ENCODE measurements at places on chromosomes 3 and 15. TPM values are rescaled to one million over a fixed set of nuclear protein-coding genes. Genes with fewer than 3 reads are reported as not detected.

GRCh38 chr15:88241060-88241459 lies 15.5 kb downstream of the NTRK3 start:
- peaks cover 35% of the 10 kb centered on the region for H3K27me3 ChIP-seq
- no peaks in the 10 kb centered on the region for H3K36me3 ChIP-seq
- H3K27ac ChIP-seq: no peak overlapping the region
- DNase-seq: no peak
- no peaks in the 10 kb centered on the region for H3K4me1 ChIP-seq
- no peak overlapping the region for H3K4me3 ChIP-seq

DNA sequence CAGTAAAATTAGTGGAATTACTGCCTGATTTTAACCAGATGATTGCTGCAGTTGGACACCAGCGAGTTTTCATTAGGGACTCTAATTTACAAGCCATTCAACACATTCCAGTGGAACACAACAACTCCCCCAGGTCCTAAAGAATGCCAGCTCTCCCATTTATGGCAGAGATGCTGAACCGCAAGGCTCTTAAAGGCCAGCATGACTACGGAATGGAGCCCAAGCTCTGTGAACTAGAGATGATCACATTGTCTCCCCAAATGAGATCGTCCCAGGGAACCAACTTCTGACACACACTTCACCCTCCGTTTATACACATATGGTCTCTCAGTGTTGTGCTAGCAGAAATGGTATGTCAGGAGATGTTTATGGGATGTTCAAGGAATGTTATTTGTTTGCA lies 446.2 kb upstream of the NR2F2 start:
- H3K27me3 ChIP-seq: no peaks in the 10 kb centered on the region
- no peak for DNase-seq
- peaks cover 12% of the 10 kb centered on the region for H3K4me1 ChIP-seq

GRCh38 chr3:171155122-171155700 lies 128.7 kb upstream of the SLC2A2 start:
- no peak for DNase-seq
- no peak overlapping the region for H3K4me3 ChIP-seq
- peaks cover 94% of the 10 kb centered on the region for H3K36me3 ChIP-seq
- no peaks in the 10 kb centered on the region for H3K4me1 ChIP-seq
- no peak overlapping the region for H3K27ac ChIP-seq

DNA sequence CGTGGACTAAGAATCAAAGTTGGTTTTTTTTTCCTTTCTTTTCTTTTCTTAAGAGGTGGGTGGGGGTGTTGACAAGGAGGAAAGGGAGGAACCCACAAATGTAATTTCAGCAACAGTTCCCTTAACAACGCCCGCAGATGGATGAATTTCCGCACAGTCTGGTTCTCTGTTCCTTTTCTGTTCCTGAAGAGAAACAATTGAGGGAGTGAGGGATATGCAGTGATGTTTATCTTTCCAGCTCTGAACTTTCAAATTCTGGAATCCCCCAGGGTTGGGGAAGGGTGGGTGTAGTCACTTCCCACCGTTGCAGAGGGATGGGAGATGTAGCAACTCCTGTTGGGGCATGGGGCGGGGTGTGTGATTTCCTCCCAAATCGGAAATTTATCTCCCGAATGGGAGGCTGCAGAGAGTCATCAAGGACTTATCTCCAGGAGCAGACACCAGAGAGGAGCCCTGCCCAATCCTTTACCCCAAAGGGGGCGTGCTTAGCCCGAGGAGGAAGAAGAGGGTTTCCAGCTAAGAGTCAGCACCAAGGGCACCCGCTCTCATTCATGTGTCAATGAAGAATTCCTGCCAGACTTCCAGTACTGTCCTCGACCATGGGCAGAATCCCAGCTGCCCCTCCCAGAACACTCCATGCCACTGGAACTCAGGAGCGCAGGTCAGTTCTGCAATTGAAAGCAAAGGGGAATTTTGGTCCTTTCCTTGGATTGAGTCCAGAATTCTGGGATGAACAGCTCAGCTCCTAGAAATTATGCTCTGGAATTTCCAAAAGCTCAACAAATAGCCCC lies 35.0 kb upstream of the CFAP161 start:
- no peak overlapping the region for H3K27ac ChIP-seq
- H3K36me3 ChIP-seq: no peaks in the 10 kb centered on the region
- no peak overlapping the region for H3K4me3 ChIP-seq
- H3K4me1 ChIP-seq: peaks cover 7% of the 10 kb centered on the region

DNA sequence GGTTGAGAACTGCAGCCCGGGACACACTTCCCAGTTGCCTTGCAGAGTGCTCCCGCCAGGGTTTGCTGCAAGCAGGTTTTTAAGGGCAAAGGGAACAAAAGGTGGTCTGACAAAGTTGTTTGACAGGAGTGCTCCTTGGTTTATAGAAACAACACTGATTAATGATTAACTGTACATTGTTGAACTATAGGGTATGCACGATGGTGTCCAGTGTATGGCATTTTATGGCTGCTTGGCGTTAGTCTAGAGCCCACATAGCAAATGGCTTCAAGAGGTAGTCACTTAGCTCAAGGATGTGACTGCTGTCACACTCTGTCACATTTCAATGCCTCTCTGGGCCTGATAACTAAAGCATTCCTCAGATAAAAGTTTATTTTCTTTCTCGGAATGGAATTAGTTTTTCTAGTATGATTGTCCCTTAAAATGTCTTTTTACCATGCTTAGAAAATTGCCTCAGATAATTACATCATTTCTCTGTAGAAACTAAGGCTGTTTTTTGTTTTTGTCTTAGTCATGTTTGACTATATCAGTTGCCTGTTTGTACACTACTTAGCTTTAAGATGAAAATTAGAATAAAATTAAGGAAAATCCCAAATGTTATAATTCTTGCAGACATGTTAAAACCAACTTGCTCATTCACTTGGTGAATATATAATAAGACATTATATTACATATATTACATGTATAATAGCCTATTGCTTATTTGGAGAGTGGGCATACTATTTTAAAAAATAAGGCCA lies 61.3 kb upstream of the GATM start:
- H3K4me3 ChIP-seq: no peak overlapping the region
- DNase-seq: no peak
- H3K27me3 ChIP-seq: no peaks in the 10 kb centered on the region
- H3K27ac ChIP-seq: no peak overlapping the region

GRCh38 chr3:17672506-17672905 lies 69.9 kb downstream of the TBC1D5 start:
- no peaks in the 10 kb centered on the region for H3K27me3 ChIP-seq
- no peaks in the 10 kb centered on the region for H3K4me1 ChIP-seq
- H3K36me3 ChIP-seq: peaks cover 27% of the 10 kb centered on the region
- no peak overlapping the region for H3K27ac ChIP-seq
- H3K4me3 ChIP-seq: no peak overlapping the region

- no peak overlapping the region for H3K27ac ChIP-seq
- H3K4me1 ChIP-seq: no peaks in the 10 kb centered on the region
- no peaks in the 10 kb centered on the region for H3K36me3 ChIP-seq
- H3K4me3 ChIP-seq: no peak overlapping the region
These were observed 70.2 kb downstream of the MYRIP start for GRCh38 chr3:39879581-39879980.

- no peak overlapping the region for H3K4me3 ChIP-seq
- peaks cover 37% of the 10 kb centered on the region for H3K36me3 ChIP-seq
- no peaks in the 10 kb centered on the region for H3K27me3 ChIP-seq
- H3K4me1 ChIP-seq: peaks cover 24% of the 10 kb centered on the region
These were observed 6.6 kb downstream of the DTWD1 start for GRCh38 chr15:49627407-49627877.

DNA sequence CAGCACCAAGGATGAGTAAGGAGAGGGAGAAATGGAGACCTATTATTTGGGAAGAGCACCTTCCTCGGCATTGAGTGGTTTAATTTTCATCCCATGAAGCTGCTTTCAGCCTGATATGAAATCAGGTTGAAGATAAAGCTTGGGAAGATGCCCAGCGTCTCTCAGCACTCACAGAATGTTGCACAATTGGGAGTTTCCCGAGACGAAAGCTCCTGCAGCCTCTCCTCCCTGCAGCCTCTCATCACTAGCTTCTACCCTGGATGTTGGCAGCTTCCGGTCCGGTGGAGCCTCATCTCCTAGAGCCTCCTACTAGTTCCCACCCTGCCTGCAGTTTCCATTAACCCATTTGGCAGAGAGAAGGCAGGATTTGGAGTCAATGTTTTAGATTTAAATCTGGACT lies 40.3 kb downstream of the EDEM1 start:
- no peak overlapping the region for H3K4me3 ChIP-seq
- H3K36me3 ChIP-seq: no peaks in the 10 kb centered on the region
- DNase-seq: no peak
- no peaks in the 10 kb centered on the region for H3K4me1 ChIP-seq

DNA sequence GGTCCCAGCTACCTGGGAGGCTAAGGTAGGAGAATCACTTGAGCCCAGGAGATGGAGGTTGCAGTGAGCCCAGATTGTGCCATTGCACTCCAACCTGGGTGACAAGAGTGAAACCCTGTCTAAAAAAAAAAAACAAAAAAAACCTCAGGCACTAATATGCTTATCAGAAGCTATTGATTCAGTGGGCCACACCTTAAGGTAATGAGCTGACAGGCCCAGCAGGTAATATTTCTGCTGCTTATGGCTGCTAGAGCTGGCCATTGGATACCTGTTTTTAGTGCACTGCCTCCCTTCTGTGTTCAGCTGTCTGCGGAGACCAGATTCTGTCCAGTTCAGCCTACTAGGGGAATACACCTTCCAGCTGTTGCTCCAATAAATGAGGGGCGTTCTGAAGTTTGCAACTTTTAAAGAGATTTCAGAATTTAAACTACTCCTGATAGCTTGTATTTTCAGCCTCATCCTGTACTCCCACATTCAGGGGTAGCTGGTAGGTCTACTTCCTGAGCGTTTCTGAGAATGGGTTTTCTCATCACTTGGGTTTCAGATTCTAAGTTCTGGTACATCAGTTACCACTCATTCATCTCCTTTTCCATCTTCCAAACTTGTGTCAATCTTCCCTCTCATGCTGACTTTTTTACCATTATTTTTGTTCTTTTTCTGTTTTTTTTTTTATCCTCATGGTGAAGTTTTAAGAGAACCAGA lies 69.0 kb downstream of the ATP11B start:
- no peak for DNase-seq
- no peak overlapping the region for H3K27ac ChIP-seq
- H3K27me3 ChIP-seq: no peaks in the 10 kb centered on the region
- no peak overlapping the region for H3K4me3 ChIP-seq

IMPG2 gene
- 1.1 TPM for total RNA-seq

EOMES gene
- total RNA-seq: 4.6 TPM

TMEM40 gene
- not detected for total RNA-seq

AHSG gene
- not detected for total RNA-seq
